ENCODE measurements at places on chromosomes 12 and 14.

DNA sequence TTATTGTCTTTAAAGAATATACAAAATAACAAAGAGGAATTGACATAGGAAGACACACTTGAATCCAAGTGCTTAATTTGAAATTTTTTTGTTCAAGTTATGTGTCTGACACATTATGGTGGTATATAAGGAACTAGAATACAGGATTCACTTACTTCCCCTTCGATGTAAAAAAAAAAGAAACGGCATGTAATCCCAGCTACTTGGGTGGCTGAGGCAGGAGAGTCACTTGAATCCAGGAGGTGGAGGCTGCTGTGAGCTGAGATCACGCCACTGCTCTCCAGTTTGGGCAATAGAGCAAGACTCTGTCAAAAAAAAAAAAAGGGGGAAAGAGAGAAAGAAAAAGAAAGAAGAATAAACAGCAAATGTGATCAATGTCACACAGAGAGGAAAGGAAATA lies 8.9 kb downstream of the CLEC12A start:
- DNase-seq, result no peak

DNA sequence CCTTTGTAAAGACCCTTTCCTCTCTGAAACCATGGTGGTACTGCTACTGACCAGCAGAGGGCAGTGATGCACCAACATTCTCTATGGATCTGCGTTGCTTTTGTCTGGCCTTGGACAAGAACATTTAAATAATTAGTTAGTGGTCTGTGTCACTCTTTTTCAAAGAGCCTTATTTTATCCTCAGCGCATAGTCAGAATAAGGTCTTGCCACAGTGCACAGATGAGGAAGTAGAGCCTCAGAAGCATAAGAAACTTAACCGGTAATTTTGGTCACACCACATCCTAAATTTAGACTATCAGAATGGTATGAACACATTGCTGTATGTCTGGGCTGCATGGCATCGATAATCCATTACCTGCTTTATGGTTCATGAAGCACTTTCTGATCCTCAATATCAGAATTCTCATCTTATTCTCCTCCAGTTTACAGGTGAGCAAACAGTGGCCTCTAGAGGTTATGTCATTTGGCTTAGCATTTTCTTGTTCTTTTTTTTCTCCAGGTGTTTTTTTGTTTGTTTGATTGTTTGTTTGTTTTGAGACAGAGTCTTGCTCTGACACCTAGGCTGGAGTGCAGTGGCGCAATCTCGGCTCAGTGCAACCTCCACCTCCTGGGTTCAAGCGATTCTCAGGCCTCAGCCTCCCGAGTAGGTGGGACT lies 23.7 kb upstream of the IFT81 start:
- peak; percentile 74 for DNase-seq

DNA sequence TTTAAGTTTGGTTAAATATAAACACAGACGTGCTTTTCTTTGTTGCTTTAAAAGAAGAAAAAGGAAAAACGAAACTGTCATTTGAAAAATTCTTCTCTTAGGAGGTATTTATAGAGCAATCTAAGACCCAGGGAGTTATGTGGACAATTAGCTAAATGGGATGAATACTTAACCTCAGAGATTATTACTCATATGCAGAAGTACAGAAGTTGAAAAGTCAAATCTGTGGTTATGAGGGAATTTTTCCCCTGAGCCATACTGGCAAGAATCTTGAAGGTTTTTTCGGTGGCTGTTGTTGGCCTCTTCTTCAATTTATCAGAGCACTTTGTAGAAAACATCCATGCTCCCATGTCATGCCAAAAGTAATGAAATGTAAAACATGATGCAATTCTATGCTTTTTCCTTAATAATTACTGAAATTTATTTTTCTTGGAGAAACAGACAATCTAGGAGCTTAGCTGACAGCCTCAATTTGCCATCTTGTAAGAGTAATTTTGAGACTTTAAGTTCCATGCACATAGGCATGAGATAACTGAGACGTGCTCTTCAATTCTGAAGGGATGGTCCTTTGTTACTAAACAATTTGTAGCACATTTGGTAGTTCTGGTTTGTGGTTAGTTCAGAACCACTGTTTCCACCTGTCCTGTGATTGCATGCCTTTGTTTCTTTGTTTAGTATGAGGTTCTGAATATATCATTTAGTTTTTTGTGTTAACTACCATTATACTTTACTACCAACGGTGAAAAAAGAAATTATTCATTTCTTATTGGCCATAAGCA lies 126.6 kb downstream of the BCAT1 start:
- peak; percentile 76 for DNase-seq

DNA sequence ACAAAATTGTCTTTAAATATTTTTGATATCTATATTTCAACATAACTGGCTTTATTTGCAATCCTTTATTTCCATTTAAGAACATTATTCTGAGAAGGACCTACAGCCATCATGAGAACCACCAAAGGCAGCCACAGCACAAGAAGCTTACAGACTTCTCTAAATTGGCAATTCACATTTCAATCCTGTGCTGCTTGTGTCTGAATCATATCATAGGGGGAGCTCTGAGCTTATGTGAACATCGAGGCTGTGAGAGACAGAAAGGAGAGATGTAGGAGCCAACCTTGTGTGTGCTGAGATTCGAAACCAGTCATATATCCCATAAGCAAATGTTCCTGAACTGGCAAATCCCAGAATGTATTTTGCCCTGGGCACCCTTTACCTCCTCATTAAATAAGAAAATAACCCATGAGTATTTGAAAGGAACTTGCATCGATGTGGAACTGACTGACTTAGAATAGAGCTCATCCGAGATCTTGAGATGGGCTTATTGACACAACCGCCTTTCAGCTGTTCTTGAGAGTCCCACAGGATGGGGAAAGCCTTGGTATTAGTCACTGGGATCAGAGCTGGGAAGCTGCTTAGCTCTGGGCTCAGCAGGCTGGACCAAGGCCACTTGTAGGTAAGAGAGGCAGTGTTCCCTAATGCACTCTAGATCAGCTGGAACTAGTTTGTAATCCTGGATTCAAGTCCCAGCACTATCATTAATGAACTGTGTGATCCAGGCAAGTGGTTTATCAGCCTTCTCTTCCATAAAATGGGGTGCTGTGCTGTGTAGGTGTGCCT lies 329.8 kb downstream of the CACNA1C start:
- peak; percentile 36 for DNase-seq

GRCh38 chr14:85248881-85249635 lies 280.9 kb upstream of the FLRT2 start:
- DNase-seq, result peak; percentile 67

DNA sequence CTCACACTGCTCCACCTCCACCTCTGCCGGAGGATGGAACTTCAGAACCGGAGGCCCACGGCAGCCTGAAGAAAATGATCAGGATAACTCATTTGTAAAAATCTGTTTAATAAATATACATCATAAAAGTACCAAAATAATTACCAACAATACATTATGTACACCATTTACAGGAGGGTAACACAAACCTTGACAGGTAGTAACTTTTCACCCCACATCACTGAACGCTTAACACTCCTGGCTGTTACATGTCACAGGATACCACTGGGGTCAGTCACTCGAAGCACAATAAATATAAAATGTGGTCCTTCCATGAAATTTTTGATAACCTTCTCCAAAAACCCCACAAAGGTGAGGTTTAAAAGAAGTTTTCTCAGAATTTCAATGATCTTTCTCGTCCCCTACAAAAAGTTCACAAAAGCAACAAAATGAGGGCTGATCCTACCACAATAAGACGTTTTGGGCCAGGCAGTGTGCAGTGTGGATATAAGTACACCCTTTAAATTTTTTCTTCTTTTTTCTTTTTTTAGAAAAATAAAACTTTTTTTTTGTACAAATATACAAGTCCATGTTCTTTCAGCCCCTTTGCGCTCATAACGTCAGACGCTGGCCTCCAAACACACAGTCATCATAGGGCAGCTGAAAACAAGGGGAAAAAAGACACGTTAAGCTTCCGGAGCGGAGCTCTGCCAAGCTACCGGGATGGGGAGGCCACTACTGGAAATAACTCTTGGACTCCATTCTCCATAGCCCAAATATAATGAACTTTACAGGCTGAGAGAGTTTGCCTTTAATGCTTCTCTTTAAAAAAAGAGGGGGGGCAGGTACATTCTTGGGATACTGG lies 2.9 kb downstream of the NFKBIA start:
- DNase-seq, result peak; percentile 45

DNA sequence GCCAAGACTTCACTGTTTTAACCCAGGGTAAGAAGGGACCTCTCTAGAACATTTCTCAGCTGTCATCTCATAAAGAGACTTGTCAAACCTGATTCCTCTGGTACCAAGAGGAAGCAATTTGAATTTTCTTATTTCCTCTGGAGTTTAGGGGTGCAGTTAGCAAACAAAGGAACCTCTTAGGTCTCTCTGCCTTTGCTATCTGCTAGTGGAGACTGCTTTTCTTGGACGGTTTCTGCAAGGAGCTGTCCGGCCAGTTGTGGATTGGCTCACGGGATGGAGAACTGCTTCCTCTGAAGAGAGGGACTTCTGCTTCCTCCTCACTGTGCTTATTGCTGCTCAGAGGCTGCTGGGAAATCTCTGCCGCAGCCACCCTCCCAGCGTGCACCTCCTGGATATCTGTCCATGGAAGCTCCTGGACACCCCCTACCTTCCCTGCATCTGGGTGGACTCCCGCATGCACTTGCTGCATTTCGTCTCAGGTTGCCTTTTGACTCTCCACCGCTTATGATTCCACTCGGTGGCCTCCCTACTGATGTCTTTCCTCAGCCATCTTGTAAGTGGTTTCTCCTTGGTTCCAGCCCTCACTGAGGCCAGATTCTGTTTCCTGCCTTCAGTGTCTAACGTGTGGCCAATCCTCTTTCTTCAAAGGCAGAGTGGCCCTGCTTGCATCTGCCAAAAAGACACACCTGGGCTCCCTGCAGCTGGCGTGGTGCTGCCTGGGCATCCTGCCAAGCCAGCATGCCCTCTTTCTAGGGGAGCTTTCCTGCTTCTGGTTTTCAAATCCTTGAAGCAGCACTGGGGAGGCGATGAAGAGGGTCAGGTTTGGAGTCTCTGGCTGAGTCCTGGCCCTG lies 187.3 kb downstream of the CHST11 start:
- no peak for DNase-seq

GRCh38 chr12:2984698-2985097 lies 25.5 kb downstream of the TEAD4 start:
- no peak for DNase-seq

DNA sequence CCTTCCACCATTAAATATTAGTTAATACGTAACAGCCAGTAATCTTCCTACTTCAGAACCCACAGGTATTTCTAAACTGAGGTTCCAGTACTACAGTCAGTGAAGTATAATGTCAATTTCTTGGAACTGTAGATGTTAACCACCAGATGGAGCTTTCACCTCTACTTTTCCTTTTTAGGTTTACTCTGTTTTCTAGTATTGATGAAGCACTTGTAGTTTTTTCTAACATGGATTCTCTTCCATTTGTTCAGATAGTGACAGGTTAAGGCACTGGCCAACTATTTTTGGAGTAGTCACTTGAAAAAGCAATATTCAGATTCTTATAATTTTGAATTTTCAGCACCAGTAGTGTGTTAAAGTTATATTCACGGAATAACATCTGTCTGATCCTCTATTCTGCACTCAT lies 4.6 kb upstream of the SEC23A start:
- peak; percentile 70 for DNase-seq

DNA sequence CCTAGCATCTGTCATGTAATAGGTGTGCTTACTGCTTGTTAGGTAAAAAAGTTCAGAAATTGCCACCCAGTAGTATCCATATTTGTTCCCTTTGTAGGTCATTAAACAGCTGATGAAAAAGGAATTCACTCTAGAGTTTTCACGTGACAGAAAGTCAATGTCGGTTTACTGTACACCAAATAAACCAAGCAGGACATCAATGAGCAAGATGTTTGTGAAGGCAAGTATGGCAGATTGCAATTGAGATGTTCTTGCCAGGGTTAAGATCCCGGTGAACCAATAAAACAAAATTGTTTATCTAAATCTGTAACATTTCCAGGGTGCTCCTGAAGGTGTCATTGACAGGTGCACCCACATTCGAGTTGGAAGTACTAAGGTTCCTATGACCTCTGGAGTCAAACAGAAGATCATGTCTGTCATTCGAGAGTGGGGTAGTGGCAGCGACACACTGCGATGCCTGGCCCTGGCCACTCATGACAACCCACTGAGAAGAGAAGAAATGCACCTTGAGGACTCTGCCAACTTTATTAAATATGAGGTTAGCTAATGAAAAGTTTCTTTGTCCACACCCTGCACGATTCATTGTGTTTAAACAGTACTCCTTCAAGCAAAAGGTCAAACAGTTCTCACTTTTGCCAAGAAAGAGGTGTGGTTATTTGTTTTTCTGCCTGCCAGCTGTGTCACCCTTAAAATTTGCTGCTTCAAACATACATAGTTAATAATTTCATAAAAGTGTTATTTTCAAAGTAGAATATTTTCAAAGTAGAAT lies 58.3 kb downstream of the ATP2A2 start:
- DNase-seq, result peak; percentile 34
